ENCODE measurements at places on chromosomes 2 and 18. TPM values are rescaled to one million over a fixed set of nuclear protein-coding genes. Genes with fewer than 3 reads are reported as not detected.

LYG2 gene
- polyA plus RNA-seq: not detected

IGFBP2 gene
- 180 TPM for polyA plus RNA-seq

PROC gene
- not detected for polyA plus RNA-seq

CIB4 gene
- 30.6 TPM for polyA plus RNA-seq

HES6 gene
- polyA plus RNA-seq: 21.3 TPM

AMER3 gene
- polyA plus RNA-seq: 0.99 TPM

TNP1 gene
- polyA plus RNA-seq: 6,608 TPM

ASB18 gene
- 0.67 TPM for polyA plus RNA-seq

DCTN1 gene
- 277 TPM for polyA plus RNA-seq

RAB27B gene
- polyA plus RNA-seq: 5.8 TPM

DRC1 gene
- polyA plus RNA-seq: 67.3 TPM

- DNase-seq: no peak
- peak overlapping the region; percentile 21 for H3K27ac ChIP-seq
- H3K4me3 ChIP-seq: no peak overlapping the region
- H3K36me3 ChIP-seq: no peaks in the 10 kb centered on the region
- no peaks in the 10 kb centered on the region for H3K27me3 ChIP-seq
Observed at GRCh38 chr18:63292831-63293683, 26.5 kb downstream of the BCL2 start.

DNA sequence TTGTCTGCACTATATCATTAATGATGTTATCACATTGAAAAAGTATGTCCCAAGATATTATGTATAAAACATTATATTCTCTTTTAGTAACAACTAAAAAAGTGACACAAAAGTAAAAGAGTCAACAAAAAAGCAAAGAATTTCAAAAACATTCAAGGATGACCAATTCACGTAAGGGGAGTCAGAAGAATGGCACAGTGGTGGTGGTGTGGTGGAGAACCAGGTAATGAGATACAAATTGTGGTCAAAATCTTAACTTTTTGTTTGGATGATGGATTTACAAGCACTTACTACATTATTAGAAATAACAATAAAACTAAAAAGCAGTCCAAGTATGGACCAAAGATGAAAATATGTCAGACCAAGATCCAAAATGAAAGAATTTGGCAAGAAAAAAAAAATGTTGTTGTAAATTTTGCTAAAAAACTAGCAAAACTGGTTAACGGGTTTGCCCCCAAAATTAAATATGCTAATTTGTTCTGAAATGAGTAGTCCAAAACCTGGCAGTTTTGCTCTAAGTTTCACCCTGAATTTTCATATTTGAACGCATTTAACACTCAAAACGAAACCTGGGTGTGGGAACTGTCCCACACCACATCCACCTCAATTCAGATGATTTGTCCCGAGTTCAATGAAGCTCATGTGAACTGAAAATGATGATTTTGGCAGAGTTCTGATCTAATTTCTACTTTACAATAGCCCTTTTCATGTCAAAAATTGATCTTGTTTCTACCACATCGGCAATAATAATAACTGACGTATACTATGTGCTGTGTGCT, 135.8 kb downstream of the IKZF2 start:
- no peak overlapping the region for H3K27ac ChIP-seq
- DNase-seq: no peak
- no peaks in the 10 kb centered on the region for H3K36me3 ChIP-seq
- no peak overlapping the region for H3K4me3 ChIP-seq
- H3K4me1 ChIP-seq: no peaks in the 10 kb centered on the region

DNA sequence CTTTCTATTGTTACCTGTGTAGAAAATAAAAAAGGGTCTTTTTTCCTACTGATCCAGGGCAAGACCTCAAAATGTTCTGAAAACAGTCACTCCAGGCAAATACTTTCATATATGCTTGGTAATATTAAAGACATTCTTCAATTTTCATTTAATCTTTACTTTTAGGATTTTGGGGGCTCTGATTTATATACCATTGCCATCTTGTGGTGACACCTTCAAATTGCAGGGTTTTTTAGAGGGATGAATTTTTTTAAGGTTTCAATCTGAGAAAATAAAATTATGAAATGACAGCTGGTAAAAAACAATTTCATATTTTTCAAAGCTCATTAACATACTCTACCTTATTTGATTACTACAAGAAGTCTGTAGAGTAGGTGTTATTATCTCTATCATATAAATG, 26.8 kb downstream of the MAPK4 start:
- H3K27ac ChIP-seq: no peak overlapping the region
- no peak for DNase-seq
- no peaks in the 10 kb centered on the region for H3K4me1 ChIP-seq
- H3K27me3 ChIP-seq: no peaks in the 10 kb centered on the region
- no peaks in the 10 kb centered on the region for H3K36me3 ChIP-seq

DNA sequence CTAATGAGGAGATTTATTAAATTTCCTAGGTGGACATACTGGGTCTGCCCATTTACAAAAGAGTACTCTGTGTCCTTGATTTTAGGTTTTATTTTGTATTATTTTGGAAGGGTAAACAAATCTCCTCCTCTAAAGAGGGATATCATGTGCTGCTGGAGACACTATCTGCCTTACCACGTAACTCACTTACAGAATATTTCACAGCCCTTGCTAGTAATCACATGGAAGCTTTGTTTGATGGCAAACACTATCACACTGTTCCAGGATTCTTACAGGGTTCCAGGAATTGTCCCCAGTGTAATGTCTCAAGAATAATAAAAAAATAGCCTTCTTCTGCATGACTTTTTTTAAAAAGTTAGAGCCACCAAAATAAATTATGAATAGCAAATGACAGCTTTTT, 29.2 kb upstream of the ACVR1C start:
- DNase-seq: no peak
- H3K36me3 ChIP-seq: no peaks in the 10 kb centered on the region
- peak overlapping the region; percentile 53 for H3K27ac ChIP-seq
- H3K4me1 ChIP-seq: peaks cover 19% of the 10 kb centered on the region

GRCh38 chr18:41858761-41859555, 96.1 kb upstream of the PIK3C3 start:
- no peaks in the 10 kb centered on the region for H3K27me3 ChIP-seq
- H3K4me3 ChIP-seq: no peak overlapping the region
- no peak overlapping the region for H3K27ac ChIP-seq
- no peaks in the 10 kb centered on the region for H3K36me3 ChIP-seq
- no peak for DNase-seq

GRCh38 chr2:174634130-174635014, 36.8 kb upstream of the WIPF1 start:
- DNase-seq: no peak

- no peaks in the 10 kb centered on the region for H3K36me3 ChIP-seq
- H3K4me1 ChIP-seq: no peaks in the 10 kb centered on the region
- H3K27ac ChIP-seq: no peak overlapping the region
- DNase-seq: no peak
- no peak overlapping the region for H3K4me3 ChIP-seq
Observed at GRCh38 chr2:4475618-4476017, 772.2 kb downstream of the DCDC2C start.

- H3K4me3 ChIP-seq: no peak overlapping the region
- no peak for DNase-seq
- H3K4me1 ChIP-seq: no peaks in the 10 kb centered on the region
Observed at GRCh38 chr2:163630836-163631235, 105.0 kb downstream of the FIGN start.

DNA sequence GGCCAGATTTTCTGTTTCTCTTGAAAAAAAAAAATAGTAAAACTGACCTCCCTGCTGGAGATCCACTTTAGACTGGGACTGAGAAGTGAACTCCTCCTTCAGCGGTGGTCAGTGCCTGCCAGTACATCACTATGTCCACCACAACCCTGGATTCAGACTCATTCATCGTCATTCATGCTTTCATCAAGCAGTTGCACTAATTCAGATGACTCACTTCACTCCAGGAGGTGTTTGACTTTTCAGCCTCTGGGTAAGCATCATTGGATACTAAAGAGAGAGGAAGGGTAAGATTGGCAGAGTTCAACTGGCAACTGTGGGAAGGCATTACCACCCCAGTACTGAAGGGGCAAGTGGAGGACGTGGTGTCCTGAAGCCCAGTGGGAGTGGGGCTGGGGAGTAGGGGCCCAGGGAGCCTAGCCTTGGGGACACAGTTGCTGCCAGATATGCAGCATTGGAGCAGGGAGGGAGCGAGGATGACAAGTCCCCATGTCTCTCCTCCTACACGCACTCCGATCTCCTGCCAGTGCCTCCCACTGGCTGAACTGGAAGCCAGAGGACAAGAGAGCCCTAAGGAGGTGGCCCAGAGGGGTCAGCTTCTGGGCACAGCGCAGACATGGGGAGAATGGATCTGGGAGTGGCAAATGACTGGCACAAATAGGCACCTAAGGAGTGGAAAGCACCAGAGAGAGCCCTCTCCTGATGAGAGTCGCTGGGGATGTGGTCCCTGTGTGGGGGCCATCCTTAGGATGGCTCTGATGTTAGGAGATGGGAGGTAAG, 111.1 kb downstream of the TGFA start:
- DNase-seq: no peak
- H3K4me1 ChIP-seq: no peaks in the 10 kb centered on the region
- no peak overlapping the region for H3K4me3 ChIP-seq
- H3K27me3 ChIP-seq: no peaks in the 10 kb centered on the region
- no peaks in the 10 kb centered on the region for H3K36me3 ChIP-seq

DNA sequence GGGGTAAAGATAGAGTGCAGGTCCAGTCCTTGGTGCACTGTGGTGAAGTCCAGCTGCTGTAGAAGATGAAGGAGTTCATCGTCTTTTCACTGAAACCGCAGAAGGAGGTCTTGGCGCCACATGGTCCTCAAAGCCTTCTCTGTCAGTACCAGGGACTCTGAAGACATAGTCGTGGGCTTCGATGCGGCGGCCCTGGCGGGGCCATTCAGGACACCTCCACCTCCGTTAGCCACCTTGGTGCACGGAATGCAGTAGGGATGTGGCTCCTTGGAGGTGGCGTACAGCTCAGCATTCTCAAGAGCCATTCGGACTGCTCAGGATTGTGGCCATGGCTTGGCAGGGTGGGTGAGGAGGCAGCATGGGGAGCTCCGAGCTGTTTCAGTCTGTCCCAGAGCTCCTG, 418.8 kb downstream of the SUCLG1 start:
- no peaks in the 10 kb centered on the region for H3K27me3 ChIP-seq
- no peak overlapping the region for H3K27ac ChIP-seq
- no peaks in the 10 kb centered on the region for H3K36me3 ChIP-seq
- no peak for DNase-seq
- no peaks in the 10 kb centered on the region for H3K4me1 ChIP-seq

GRCh38 chr2:88239781-88240180, 69.6 kb downstream of the THNSL2 start:
- no peaks in the 10 kb centered on the region for H3K4me1 ChIP-seq
- peak; percentile 16 for DNase-seq
- no peak overlapping the region for H3K27ac ChIP-seq
- no peaks in the 10 kb centered on the region for H3K36me3 ChIP-seq

DNA sequence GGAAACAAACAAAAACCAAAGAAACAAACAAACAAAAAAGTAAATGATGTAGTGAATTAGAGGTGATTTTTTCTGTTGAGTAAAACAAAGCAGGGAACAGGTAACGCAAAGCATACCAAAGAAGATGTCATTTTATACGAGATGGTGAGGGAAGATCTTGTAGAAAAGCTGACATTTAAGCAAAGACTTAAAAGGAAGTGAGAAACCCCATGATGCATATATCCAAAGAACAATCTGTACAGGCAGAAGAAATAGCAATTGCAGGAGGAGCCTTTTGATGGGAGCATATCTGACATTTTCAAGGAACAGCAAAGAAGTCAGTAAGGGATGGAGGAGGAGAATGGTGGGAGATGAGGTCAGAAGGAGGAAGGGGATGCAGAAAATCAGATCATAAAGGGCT, 63.0 kb downstream of the KIDINS220 start:
- no peak for DNase-seq
- no peaks in the 10 kb centered on the region for H3K36me3 ChIP-seq
- H3K4me3 ChIP-seq: no peak overlapping the region

DNA sequence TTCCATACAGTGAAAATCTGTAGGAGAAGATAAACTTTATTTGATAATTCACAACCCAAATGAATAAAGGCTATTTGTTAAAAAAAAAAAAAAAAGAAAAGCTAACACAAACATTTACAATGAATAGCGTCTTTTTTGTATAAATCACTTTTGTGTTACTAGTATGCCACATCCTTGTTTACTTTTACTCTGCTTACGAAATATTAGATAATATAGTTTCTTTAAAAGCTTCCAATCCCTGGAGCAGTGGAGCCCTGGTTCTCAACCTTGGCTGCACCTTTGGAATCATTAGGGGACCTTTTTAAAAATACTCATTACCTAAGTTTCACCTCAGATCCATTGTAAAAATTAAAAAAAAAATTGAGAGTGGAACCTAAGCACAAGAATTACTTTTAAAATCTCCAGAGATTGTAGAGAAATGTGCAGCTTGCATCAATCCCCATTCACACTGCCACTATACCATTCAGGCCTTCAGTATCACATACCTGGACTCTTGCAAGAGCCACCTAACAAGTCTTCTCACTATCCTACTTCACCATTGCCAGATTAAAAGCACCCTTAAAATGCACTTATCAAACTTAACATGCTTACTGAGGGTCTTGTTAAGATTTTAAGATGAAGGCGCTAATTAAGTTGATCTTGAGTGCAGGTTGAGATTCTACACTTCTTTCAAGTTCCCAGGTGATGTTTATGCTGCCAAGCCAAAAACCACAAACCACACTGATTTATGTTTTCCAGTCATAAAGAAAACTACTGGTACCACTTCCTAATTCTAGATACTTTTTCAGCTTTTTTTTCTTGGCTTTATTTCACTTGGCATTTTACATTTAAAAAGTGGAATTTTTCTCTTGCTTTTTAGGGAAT, 59.7 kb upstream of the ZC3H15 start:
- H3K27me3 ChIP-seq: no peaks in the 10 kb centered on the region
- no peaks in the 10 kb centered on the region for H3K4me1 ChIP-seq
- no peaks in the 10 kb centered on the region for H3K36me3 ChIP-seq
- no peak overlapping the region for H3K4me3 ChIP-seq
- no peak for DNase-seq
- H3K27ac ChIP-seq: no peak overlapping the region

- no peak overlapping the region for H3K27ac ChIP-seq
- no peaks in the 10 kb centered on the region for H3K36me3 ChIP-seq
Observed at GRCh38 chr2:218008060-218009040, 5.6 kb upstream of the TNS1 start.
